ENCODE measurements at places on chromosomes 11 and 22. TPM values are rescaled to one million over a fixed set of nuclear protein-coding genes. Genes with fewer than 3 reads are reported as not detected.

DNA sequence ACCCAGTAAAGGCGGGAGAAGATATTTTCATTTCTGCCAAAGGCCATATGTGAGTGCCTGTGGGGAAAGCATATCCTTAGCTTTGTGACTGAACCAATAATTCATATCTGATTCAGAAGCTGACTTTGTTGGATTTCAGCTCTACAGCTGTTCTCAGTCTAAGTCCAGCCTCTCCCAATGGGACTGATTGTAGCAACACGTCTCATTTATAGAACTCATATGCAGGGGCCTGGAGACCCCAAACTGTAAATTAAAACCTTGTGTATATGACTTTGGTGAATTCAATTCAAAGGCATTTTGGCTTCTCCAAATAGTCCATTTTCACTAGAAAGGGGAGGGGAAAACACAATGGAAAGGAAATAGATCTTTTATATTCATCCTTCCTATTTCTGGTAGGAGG, 250.4 kb upstream of the SORL1-AS1 start:
- no peak for DNase-seq

DNA sequence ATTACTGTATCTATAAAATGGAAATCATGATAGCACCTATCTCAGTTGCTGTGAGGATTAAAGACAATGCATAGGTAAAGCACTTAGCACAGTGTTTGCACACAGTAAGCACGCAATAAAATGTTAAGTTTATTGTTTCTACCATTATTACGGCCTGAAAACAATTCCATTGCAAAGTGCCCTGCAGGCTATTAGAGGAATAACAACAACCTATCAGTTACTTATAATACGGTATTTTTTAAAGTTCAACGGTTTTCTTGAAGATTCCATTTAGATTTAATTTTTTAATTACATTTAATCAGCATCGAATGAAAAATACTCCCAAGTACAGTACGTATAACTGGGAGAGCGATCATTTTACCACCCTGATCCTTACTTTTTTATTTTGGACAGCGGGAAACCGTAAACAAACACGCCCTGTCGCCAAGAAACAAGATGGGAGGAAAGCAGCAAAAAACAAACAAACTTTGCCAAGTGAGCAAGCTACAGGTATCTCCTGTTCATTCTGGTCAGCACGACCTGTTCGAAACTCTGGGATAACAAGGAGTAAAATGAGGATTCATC, 893 bp downstream of the SLC36A4 start:
- no peak for DNase-seq

The AMPD3 gene
- total RNA-seq: 20.0 TPM

DNA sequence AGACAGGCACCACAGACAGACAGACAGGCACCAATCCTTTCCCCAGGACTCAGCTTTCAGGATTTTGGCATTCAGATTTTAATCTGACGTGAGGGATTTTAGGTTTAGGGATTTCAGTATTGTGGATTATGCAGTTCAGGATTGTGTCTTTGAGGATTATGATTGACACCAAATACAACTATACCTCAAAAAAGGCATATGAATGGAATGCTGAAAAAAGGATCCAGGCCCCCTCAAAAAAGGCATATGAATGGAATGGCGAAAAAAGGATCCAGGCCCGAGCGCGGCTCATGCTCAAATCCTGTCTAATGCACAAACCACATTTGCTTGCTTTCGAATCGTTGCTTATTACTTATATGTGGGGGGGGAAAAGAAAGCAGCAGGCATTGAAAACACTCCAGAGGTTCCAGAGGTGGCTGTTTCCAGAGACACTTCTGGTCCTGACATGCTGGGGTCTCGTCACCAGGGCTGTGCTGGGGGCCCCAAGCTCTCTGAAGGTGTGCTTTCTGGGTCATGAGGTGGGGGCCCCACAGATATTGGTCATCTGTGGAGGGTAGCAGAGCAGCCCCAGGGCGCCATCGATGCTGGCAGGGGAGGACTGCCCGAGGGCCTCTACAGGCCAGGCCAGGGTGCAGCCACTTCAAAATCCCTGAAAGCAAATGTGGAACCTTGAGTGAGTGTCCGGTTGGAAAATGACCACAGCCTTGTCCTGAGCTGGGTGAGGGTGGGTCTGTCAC, 16.8 kb upstream of the OSBPL5 start:
- no peak for DNase-seq

DNA sequence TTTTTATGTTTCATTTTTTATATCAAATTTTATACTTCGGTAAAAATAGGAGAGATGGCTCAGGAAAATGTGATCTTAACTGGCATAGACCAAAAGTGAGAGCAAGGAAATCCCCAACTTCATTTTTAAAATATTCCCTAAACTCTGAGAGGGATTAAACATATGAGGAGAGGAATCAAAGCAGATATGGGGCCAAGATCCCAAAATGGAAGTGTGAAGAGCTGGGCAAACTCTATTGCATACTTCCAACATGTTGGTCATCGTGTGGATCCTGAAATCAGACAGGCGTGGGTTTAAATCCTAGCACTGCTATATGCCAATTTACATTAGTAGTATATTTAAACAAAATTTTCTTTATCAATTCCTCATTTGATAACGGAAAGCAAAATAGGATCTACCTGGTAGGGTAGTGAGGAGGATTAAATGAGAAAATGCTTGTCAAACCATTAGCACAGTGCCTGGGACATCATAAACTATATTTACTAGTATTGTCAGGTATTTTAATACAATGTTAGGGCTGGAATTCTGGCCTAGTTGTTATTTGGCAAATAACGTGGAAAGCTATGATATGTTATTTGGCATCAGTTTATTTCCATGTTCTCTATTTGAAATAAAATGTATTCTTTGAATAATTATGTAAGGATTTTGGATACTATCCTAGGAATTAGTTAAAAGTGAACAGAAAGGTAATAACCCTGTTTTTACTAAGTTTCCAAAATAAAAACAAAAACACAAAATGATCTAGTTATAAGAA, 392.8 kb upstream of the CCDC90B start:
- DNase-seq: no peak

GRCh38 chr11:70826541-70827335, 425.6 kb downstream of the SHANK2 start:
- DNase-seq: peak; percentile 13

The SLC25A1 gene
- total RNA-seq: 113 TPM

Measured in prostate gland (tissue), 2 donors.